Stimulated activated CD4-positive, alpha-beta T cell treated with anti-CD3 and anti-CD28 coated beads, Interleukin-4, amount 100 ng/mL, for 48 hours (primary cell): ENCODE measurements at places on chromosomes 4 and X.

GRCh38 chr4:158850800-158851644, 82.2 kb downstream of the FNIP2 start:
- no peak for DNase-seq

DNA sequence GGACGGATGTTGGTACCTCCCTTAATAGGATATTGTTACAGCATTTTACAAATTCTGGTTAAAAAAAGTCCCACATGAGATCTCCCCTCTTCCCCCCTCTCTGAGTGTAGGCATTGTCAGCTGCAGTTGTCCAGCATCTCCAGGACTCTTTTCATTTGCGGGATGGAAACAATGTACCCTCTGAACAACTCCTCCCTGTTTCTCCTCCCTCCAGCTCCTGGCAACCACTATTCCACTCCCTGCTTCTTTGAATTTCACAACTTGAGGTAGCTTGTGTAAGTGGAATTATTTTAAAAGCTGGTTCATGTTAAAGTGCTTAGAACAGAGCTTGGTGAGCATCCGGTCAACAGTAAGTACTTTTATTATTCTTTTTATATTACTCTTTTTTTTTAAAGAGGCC, 69.8 kb downstream of the TBL1X start:
- DNase-seq = no peak

GRCh38 chrX:23631136-23631535, 36.2 kb upstream of the PRDX4 start:
- DNase-seq = no peak

DNA sequence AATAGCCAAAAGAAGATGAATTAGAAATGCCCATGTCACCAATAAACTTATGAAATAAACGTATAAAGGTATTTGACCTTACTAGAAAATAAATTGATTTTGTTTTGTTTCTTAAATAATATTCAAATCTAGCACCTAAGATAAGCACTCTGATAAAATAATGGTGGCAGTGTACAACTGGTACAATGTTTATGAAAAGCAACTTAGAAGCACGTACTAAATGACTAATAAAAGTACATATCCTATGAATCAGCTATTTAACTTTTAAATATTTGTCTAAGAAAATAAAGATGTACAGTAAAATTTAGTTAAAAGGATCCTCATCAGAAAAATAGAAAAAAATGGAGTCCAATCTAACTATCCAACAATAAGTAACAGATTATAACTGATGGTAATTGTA, 6.7 kb downstream of the MANBA start:
- no peak for DNase-seq

DNA sequence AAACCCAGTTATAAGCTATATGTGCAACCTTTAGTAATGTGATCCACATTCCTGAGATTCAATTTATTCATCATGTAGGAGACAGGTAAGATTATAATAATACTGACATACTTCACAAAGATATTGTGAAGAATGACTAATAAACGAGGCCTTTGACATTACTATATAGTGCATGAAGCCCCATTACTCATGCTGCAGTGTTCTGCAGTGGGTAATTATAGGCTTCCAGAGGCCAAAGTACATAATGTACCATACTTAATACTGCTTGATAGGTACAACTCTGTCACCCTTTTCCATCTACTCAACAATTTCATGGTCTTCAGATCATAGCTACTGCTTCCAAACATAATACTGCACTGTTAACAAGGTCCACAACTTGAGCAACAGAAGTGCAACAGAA, 68.9 kb downstream of the COL25A1 start:
- DNase-seq = no peak

DNA sequence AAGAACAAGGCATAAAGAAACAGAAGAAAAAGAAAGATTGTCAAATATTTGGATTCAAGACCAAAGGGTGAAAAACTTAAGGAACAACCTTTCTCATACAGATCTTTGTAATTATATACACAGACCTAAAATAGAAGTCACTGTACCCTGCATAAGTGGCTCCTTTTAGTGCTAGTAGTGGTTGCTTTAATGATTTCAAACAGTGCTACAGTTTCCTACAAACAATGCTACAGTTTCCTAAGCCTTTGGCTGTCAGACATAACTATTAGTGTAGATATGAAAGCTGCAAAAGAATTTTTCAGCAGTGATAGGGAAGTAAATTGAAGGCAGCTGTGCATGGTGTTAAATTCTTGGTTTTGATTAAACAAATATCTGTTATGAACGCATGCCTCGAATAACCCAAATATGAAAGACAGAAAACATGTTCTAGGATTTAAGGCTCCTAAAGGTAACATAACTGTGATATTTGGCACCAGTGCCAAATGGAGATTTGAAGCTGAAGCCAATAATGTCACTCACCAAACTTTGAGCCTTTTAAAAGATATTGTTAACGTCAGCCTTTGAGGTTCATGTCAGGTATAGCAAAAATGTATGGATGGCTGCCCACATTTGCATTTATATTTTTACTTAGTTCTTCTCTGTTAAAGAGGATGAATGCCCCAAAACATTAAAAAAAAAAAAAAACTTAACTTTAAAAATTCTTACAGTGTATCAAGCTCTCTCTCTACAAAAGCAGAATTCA, 36.6 kb downstream of the SMARCAD1 start:
- no peak for DNase-seq
